ENCODE measurements at places on chromosomes 5 and 9. TPM values are rescaled to one million over a fixed set of nuclear protein-coding genes. Genes with fewer than 3 reads are reported as not detected.

DNA sequence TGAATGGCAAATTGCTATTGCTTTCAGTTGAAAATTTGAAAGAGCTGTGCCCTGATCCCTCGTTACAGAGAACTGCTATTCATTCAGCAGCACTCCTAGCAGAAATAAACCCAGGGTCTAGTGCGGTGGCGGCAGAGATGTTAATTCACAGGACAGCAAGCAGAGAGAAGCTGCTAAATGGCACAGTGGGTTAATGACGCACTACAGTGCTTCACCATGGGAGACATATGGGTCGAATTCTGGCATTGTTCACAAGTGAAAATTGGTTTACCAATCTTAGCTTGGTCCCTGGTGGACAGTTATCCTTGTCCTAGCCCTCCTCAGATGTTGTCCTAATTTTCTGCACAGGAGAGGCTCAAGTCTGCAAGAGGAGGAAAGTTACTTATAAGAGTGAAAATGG is 807.4 kb downstream of the TLE1 start:
- DNase-seq, result no peak

- no peak for DNase-seq
Observed at GRCh38 chr5:43007911-43008362, 32.2 kb downstream of the ANXA2R start.

GRCh38 chr5:177524941-177525655 is 8.3 kb upstream of the DDX41 start:
- DNase-seq, result no peak

DNA sequence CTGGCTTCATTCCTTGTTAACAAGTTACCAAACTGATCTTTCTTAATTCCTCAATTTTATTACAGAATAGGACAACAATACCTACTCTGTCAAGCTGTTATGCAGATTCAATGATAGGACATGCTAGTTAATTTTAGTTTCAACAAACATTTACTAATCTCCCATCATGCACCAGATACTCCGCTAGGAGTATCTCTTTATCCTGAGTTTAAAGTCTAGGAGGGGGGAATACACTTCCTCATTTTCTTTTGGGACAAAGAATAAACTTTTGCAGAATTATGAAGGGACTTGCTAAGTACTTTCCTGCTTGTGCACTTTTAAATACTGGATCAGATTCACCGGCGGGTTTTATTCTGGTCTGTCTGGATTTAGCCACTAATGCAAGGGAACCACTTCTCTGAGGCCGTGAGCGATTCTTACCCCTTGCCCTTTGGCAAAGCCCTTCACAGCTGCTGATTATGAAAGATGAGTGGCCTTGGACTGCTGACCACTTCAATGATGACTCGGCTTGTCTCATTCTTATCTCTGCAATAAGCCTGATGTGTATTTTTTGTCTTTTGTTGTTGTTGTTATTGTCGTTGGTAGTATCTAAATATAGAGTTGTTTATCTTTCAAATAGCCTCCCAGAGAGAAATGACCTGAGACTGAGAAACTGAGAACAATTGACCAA is 73.9 kb downstream of the RMI1 start:
- no peak for DNase-seq

GRCh38 chr9:87097238-87097637 is 149.9 kb upstream of the GAS1 start:
- DNase-seq, result no peak

- no peak for DNase-seq
Observed at GRCh38 chr5:94693845-94694370, 75.4 kb downstream of the SLF1 start.

GRCh38 chr5:164191240-164191639 is 685.8 kb downstream of the MAT2B start:
- DNase-seq, result no peak

The C5orf52 gene
- not detected for polyA plus RNA-seq

GRCh38 chr9:71303351-71303750 is 181.9 kb upstream of the TRPM3 start:
- no peak for DNase-seq

The HEMGN gene
- polyA plus RNA-seq, result 3.5 TPM

The IL7R gene
- 2.4 TPM for polyA plus RNA-seq

- no peak for DNase-seq
Observed at GRCh38 chr5:30747412-30747811, 446.1 kb upstream of the CDH6 start.

The TERT gene
- polyA plus RNA-seq, result not detected

DNA sequence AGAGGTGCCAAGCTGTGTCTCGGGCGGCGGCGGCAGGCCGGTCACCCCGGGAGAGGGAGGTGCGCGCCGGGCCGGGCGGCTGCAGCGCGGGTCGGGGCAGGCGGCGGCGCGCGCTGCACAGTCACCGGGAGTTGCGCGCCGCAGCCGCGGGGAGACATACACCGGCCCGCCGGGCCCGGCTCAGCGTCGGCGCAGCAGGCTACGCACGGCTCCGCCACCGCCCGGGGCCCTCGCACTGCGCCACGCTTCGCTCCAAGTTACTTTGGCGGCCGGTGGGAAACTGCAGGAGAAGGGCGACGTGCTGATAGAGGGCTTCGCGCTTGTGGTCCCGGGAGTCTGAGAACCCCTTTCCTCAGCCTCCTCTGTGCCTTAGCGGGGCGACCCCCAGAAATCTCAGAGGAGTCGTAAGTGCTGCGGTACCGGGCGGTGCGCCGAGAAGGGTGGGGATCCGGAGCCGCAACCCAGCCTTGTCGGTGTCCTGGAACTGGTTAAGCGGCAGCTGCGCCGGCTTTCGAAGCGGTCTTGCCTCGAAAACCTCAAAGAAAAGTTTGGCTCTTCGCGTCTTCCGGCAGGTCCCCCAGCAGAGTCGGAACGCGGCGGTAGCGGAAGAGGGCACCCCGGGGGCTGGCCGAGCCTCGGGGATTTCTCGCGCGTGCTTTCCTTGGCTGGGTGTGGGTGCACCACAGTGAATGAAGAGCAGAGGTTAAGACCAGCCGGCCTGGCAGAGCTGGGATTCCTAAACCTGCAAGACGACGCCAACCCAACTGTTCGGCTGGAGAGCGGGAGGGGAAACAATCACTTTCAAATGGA is at the start of gene EFNA5:
Gene EFNA5, minus strand, starts transcription at position 6 of the 810 bp plus-strand sequence.
- DNase-seq, result no peak

- DNase-seq, result peak; percentile 57
Observed at GRCh38 chr5:82748688-82749460, 328.3 kb downstream of the TMEM167A start.

DNA sequence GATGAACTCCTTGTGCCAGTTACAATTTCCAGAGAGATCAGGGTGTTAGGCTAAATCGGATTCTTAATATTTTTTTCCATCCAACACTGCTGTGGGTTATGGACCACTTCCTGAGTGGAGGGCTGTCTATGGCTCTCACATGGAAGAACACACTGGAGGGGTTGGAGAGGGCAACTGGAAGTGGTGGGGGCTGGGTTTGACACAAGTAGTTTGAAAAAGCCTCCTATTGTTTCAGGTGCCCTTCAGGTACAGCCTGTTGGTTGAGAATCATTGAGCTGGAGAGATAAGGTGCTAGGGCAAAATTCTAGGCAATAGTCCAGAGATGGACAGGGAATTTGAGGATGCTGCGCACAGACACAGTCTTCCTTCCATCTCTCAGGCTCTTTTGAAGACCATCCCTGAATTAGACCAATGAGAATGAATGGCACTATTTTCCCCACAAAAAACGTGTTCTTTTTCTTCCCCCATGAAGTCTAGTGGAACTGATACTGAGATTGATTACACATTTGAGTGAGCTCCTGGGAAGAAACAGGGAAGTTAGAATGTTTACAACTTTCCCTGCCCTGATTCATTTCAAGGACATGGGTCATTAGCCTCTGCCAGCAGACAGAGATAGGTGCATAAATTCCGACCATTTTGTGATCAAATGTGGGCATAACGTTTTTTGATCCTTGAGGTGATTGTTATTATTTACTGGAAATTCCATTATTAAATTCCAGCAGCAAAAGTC is 87.7 kb downstream of the ACER2 start:
- DNase-seq, result no peak

GRCh38 chr9:18347386-18348082 is 126.4 kb upstream of the ADAMTSL1 start:
- DNase-seq, result no peak

DNA sequence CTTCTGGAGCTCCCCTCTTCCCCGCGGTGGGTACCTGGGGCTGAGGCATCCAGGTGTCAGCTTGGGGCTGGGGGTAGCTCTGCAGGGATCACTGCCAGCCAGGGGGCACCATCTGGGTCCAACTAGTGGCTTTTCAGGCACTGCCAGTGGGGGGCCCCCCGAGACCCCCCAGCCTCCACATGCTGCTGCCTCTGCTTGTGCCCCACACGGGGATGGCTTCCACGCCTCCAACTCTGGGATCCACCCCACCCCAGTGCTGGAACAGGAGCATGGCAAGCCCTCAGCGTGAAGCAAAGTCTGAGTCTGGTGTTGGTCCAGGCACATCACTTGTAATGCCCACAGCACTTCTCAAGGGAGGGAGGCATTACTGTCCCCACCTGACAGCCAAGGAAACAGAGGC is 260.5 kb upstream of the MVB12B start:
- DNase-seq, result no peak

The ARL14EPL gene
- polyA plus RNA-seq, result not detected

DNA sequence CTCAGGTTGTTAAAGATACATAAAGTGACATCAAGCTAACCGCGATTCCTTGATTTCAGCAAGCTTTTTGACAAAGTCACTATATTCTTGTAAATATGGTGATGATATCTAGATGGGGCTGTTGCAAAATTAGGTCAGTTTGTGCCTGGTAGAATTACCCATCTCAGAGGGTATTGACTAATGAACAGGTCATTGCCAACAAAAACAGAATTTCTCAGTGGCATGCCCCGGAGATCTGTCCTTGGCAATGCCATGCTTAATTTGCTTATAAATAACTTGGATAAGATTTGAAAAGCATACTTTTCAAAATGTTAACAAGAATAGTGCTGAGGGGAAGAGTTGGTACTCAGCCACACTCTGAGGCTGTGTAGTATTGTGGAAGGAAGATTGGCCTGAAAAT is 783.3 kb upstream of the SEMA6A start:
- DNase-seq, result no peak

- DNase-seq, result no peak
Observed at GRCh38 chr9:87862536-87863268, 20.0 kb upstream of the SPATA31E1 start.

DNA sequence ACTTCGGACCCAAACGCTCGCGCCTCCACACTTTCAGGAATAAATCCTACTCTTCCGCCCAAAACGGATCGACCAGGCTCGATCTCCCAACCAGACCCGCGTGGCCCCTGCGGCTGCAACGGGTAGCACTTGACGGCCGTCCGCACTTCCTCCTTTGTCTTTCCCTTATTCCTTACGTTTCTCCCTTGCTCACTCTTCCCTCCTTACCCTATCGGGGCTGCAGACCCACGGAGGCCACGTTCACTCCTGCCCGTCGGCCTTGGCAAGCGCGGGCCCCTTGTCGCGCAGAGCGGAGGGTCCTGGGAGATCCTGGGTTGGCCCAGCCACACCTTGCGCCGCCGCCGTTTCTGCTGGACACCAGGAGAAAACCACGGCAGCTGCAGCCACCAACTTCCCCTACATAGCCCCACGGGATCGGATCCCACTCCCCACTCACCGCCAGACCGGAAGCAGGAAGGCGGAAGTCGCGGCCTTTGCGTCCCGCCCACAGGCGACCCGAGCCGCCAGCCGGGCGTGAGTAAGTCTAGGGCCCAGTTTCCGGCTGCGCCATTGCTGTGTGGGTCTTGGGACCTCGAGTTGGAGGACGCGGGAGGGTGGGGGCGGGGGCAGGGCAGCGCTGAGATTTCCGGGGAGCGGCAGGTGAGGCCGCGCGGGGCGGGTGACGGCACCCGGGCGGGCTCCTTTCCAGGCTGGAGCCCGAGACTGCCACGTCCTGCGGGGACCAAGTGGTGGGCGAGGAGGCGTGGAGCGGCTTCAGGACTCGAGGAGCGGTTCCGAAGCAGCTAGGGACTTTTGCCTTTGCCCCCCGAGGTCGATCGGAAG is at the start of gene SMIM15:
Gene SMIM15, minus strand, starts transcription at position 459 of the 822 bp plus-strand sequence. CDS start 2,297 bp downstream, outside the sequence.
- DNase-seq, result peak; percentile 65

DNA sequence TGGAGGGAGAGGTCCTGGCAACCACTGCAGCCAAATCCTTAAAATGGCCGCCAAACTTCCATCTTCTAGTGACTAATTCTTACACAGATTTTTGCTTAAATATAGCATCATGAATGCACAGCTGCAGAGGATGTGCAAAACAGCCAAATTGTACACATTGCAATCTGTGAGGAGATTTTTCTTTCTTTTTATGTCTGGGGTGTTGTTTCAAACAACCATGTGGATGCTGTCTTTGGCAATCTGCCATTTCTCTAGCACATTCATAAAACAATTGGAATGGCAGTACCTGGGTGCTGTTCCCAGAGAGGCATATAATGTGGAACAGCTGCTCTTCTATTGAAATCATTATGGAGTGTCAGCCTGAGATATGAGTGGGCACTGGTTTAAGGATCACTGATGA is 1082.9 kb upstream of the SEMA6A start:
- DNase-seq, result no peak

DNA sequence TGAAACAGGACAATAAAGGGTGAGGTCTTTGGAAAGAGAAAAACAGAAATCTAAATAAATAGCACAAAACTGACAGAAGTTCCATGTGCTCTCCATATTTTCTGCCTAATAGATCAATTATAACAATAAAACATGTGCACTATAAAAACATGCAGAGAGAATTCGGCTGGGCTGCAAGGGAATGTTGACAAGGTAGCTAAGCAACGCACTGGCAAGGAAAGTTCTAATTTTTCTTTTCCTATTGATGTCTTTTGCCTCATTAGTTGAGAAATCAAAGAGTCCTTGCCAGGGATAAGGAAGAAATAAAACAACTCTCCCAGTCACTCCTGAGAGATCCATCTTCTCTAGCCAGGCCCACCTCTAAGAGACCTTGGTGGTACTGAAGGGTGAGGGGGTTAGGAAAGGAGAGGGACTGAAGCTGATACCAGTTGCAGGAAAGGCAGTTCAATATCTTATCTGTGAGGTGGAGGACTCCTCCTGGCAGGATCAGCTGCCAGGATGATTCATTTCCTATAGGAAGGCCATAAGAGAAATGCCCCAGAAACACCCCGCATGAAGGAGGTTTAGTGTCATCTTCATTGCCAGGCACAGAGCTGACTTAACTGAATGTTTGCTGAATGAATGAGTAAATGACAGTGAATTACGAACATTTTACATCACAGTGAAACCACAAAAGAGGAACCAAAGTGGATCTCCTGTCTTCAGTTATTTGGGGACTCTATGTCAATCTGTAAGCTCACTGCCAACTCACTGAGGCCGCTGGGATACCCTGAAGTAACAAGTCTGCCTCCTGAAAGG is 63.7 kb upstream of the IFNK start:
- no peak for DNase-seq

Data from forelimb muscle (tissue), 1 donor.